ENCODE measurements at places on chromosomes 4 and X.

- DNase-seq, result no peak
Measured at GRCh38 chr4:109816894-109817293, 1.3 kb downstream of the GAR1 start.

- no peak for DNase-seq
Measured at GRCh38 chr4:62407534-62407933, 1207.4 kb downstream of the ADGRL3 start.

- no peak for DNase-seq
Measured at GRCh38 chr4:82677327-82677726, 115.5 kb upstream of the TMEM150C start.

GRCh38 chr4:20194123-20195013 is 57.3 kb upstream of the SLIT2 start:
- no peak for DNase-seq

DNA sequence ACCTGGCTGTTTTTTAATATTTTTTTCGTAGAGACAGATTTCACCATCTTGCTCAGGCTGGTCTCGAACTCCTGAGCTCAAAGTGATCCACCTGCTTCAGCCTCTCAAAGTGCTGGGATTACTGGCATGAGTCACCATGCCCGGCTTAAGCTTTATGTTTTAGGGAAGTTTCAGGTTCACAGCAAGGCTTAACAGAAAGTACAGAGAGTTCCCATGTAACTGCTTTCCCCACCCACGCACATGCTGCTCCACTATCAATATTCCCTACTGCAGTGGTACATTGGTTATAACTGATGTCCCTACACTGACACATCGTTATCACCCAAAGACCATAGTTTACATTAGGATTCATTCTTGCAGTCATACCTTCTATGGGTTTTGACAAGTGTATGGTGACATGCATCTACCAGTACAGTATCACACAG is 62.7 kb downstream of the PRPS1 start:
- no peak for DNase-seq

- no peak for DNase-seq
Measured at GRCh38 chr4:99324979-99325378, 3.8 kb upstream of the ADH1B start.

GRCh38 chr4:174631901-174632758 is 109.8 kb upstream of the HPGD start:
- DNase-seq, result no peak
